ENCODE measurements at places on chromosomes 1 and 21. TPM values are rescaled to one million over a fixed set of nuclear protein-coding genes. Genes with fewer than 3 reads are reported as not detected.

- H3K27ac ChIP-seq, result peak within 1 kb of the TSS; percentile 20
- DNase-seq, result no peak
- H3K4me3 ChIP-seq, result no peak within 1 kb of the TSS
These were observed at the start of gene RAB25 for GRCh38 chr1:156060937-156061636. TSS of gene RAB25 (plus strand) at chr1:156061160. CDS start at chr1:156061401, 241 bp downstream.

- H3K4me1 ChIP-seq, result peaks cover 8% of the 10 kb centered on the region
- peak overlapping the region; percentile 83 for H3K4me3 ChIP-seq
- H3K27ac ChIP-seq, result no peak overlapping the region
- DNase-seq, result peak; percentile 81
- H3K36me3 ChIP-seq, result no peaks in the 10 kb centered on the region
These were observed 28.4 kb downstream of the TRIM11 start for GRCh38 chr1:228378090-228378872.

GRCh38 chr1:47351305-47351704, 17.7 kb downstream of the CMPK1 start:
- peak overlapping the region; percentile 88 for H3K27ac ChIP-seq
- H3K36me3 ChIP-seq, result peaks cover 7% of the 10 kb centered on the region
- H3K4me1 ChIP-seq, result peaks cover 35% of the 10 kb centered on the region
- H3K4me3 ChIP-seq, result peak overlapping the region; percentile 16

- H3K27ac ChIP-seq, result no peak overlapping the region
- H3K4me1 ChIP-seq, result no peaks in the 10 kb centered on the region
- no peak for DNase-seq
- H3K36me3 ChIP-seq, result no peaks in the 10 kb centered on the region
These were observed 302.6 kb upstream of the RRP15 start for GRCh38 chr1:217982331-217983050.

- H3K27ac ChIP-seq, result peak overlapping the region; percentile 40
- peaks cover 43% of the 10 kb centered on the region for H3K4me1 ChIP-seq
- peaks cover 9% of the 10 kb centered on the region for H3K27me3 ChIP-seq
- H3K4me3 ChIP-seq, result peak overlapping the region; percentile 73
These were observed 753 bp downstream of the KIF1B start for GRCh38 chr1:10210841-10211804.

The KRTAP12-2 gene
- total RNA-seq, result not detected

GRCh38 chr1:150566589-150567340, 12.6 kb downstream of the MCL1 start:
- no peak for DNase-seq
- H3K4me1 ChIP-seq, result peaks cover 95% of the 10 kb centered on the region
- no peaks in the 10 kb centered on the region for H3K27me3 ChIP-seq
- peak overlapping the region; percentile 98 for H3K27ac ChIP-seq
- H3K36me3 ChIP-seq, result peaks cover 3% of the 10 kb centered on the region
- H3K4me3 ChIP-seq, result peak overlapping the region; percentile 91

The IRF6 gene
- 2.3 TPM for total RNA-seq

The CADM3 gene
- not detected for total RNA-seq

The SPRR2B gene
- total RNA-seq, result not detected

The KRTAP19-7 gene
- not detected for total RNA-seq

GRCh38 chr1:188822248-188822647, 1655.4 kb downstream of the BRINP3 start:
- H3K36me3 ChIP-seq, result no peaks in the 10 kb centered on the region
- H3K27me3 ChIP-seq, result no peaks in the 10 kb centered on the region
- H3K4me1 ChIP-seq, result no peaks in the 10 kb centered on the region
- H3K4me3 ChIP-seq, result no peak overlapping the region

DNA sequence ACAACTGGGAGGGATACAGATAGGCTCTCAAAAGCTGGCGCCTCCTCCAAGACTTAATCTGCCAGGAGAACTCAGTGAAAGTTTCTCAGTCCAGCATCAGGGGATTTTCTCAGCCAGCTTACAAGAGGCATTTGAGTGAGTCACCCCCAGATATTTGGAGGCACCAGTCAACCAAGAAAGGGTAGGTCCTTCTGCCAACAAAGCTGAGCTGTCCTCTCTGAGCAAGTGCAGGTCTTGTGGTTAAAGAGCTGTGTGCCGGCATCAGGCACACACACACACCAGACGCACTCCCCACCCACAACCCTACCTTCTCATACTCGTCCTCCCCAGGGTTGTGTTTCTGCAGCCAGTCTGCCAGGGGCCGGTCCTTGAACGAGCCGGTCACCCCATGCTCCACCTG, 27.0 kb upstream of the PPP1R15B start:
- H3K36me3 ChIP-seq, result peaks cover 11% of the 10 kb centered on the region
- peaks cover 29% of the 10 kb centered on the region for H3K4me1 ChIP-seq
- DNase-seq, result peak; percentile 56
- no peaks in the 10 kb centered on the region for H3K27me3 ChIP-seq
- H3K27ac ChIP-seq, result peak overlapping the region; percentile 38
- peak overlapping the region; percentile 31 for H3K4me3 ChIP-seq

GRCh38 chr21:15183813-15184257, 119.0 kb upstream of the NRIP1 start:
- H3K27me3 ChIP-seq, result no peaks in the 10 kb centered on the region
- no peaks in the 10 kb centered on the region for H3K4me1 ChIP-seq
- DNase-seq, result no peak
- H3K36me3 ChIP-seq, result no peaks in the 10 kb centered on the region

DNA sequence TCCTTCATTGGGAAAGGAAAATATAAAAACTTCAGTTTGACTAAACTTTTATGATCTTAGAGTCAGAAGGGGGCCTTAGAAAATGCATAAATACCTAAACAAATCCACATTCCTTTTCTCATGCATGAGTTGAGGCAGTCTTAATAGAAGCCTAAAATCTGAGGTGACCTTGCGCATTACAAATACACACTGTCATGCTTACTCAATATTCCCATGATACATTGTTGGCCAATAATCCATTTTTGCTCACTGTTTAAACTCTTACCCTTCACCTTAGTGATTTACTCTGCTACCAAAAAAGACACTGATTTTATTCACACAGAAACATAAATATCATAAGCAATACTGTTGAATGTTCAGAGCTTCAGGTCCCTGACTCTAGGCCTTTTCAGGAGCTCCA, 19.1 kb upstream of the TMCO1 start:
- no peak overlapping the region for H3K4me3 ChIP-seq
- peaks cover 8% of the 10 kb centered on the region for H3K27me3 ChIP-seq
- peaks cover 2% of the 10 kb centered on the region for H3K36me3 ChIP-seq
- DNase-seq, result no peak

All from activated T-cell treated with anti-CD3 and anti-CD28 coated beads, Interleukin-2, amount 50 U/mL, for 72 hours (primary cell).